Stromal cell of bone marrow (primary cell): ENCODE measurements at places on chromosomes 7 and 10.

- no peak for DNase-seq
Observed at GRCh38 chr7:120256344-120257070, 16.5 kb upstream of the KCND2 start.

GRCh38 chr7:141397236-141398163, 153.7 kb upstream of the AGK start:
- DNase-seq: no peak

DNA sequence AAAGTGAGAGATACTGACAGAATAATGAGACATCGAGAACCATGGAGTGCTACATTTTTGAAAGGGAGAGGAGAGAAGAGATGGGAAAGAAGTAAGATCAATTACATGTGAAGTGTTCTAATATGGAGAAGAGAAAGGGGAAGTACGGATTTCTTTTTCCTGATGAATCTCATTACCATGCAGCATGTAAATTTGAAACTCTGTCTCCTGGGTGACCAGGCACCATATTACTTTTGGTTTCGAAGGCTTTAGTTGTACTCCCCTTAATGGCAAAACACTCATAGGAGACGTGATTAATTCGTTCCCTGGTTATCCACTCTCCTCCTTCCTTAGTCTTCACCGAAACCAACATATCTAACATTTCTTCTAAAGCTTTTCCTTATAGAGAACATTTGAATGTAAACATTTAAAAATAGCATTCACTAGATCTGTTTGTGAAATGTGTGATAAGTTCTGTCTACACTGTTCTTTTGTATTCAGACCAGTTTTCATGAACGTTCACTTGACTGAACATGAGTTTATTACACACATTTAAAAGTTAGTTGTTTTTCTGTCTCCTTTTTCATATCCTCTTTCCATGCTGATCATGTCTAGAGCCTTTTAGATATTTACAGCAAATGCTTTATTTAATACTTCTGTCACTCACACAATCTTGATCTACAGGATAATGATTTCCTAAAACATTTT, 80.2 kb upstream of the MSRB2 start:
- DNase-seq: no peak

DNA sequence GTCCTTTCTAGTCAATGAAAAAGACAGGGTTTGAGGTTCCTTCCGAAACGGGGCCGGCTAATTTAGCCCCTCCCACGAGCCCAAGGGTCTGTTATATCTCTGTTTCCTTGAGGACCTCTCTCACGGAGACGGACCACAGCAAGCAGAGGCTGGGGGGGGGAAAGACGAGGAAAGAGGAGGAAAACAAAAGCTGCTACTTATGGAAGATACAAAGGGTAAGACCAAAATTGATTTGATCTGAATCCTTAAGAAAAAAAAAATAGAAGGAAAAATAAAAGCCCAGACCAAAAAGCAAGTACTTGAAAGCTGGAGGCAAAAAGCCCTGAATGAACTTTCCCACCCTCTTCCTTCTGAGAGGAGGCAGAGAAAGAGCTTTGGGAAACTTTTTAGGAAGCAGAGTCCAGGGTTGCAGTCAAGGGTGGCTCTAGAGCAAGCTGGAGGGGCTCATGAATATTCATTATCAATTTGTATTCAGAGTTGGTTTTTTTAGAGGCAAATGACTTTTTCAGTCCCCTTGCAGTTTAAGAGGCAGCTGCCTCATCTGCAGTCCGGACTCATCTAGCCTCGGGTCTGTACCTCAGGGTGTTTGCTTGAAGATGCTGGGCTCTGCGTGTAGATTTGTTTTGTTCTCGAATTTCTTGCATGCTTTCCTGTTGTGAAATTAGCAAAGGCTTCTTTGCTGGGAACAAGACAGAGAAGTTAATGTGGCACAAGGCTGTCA, at the start of gene ENTPD1:
Gene ENTPD1 (plus strand): TSS at position 123 of the 721 bp plus-strand sequence. CDS start 77 bp downstream, at position 200.
- no peak for DNase-seq

DNA sequence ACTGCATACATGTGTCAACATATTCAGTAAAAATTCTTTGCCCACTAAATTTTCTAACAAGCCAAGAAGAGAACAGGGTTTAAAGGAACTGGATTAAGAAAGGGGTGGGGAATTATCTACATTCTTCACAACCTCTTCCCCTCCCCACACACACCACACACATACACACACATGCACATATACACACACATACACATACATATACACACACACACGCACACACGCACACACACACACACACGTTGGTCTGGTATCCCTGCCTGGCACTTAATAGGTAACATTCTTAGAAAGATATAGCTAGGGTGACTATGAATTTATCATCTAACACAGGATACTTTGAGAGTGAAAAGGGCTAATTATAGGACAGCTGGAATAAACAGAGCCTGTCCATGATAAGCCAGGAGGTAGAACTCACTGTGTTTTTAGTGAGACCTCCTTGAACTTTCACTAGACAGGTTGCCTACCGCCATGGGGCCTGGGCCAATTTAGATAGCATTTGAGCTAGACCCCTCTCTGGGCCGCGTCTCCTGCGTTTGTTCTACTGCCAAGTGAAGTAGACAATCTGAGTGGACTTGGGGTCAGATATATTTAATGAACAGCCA, 33.1 kb upstream of the EPC1 start:
- DNase-seq: no peak

GRCh38 chr7:33554046-33554445, 351.3 kb upstream of the BMPER start:
- no peak for DNase-seq

- peak; percentile 77 for DNase-seq
Observed at GRCh38 chr10:72315611-72316385, 38.9 kb downstream of the DNAJB12 start.

- no peak for DNase-seq
Observed at GRCh38 chr10:132470410-132471124, 67.0 kb upstream of the INPP5A start.

DNA sequence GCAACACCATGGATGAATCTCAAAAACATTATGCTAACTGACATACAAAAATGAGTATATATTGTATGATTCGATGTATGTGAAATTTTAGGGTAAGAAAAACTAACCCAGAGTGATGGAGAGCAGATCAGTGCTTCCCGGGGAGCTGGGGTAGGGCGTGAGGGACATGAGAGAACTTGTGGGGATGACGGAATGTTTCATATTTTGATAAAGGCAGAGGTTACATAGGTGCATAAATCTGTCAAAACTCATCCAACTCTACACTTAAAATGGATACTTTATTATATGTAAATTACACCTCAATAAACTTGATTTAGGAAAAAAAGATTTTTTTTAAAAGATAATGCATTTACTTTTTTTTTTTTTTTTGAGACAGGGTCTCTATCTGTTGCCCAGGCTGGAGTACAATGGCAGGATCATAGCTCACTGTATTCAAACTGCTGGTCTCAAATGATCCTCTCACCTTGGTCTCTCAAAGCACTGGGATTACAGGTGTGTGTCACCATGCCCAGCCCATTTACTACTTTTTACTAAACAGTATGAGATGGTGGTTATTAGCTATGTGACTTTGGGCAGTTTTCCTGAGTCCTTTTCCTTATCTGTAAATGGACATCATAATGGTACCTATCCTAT, 13.7 kb downstream of the RHEB start:
- no peak for DNase-seq

- no peak for DNase-seq
Observed at GRCh38 chr10:61663466-61663865, 737 bp downstream of the CABCOCO1 start.

DNA sequence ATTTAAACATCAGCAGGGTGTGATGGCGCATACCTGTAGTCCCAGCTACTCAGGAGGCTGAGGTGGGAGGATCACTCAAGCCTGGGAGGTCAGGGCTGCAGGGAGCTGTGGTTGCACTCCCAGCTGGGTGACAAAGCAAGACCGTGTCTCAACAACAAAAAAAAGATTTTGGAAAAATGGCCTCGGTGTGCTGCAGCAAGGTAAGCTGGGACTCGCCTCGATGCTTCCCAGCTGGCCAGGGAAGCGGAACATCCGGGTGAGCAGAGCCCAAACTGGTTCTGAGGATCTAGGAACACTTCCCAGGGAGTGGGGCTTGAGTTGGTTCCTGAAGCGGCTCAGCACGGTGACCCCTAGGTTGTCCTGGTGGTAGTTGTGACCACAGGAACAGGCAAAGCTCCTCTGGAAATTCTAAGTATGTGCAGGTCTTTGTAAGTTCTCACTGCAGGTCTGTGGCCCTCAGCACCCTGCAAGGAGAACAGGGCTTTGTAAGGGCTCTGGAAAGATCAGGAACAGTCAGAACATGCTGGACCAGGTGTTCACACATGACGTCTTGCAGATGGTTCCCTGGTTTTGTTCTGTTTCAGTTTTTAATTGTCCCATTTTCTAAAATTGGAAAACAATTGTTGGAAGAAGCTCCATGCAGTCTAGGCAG, 38.6 kb upstream of the ZMIZ2 start:
- no peak for DNase-seq

DNA sequence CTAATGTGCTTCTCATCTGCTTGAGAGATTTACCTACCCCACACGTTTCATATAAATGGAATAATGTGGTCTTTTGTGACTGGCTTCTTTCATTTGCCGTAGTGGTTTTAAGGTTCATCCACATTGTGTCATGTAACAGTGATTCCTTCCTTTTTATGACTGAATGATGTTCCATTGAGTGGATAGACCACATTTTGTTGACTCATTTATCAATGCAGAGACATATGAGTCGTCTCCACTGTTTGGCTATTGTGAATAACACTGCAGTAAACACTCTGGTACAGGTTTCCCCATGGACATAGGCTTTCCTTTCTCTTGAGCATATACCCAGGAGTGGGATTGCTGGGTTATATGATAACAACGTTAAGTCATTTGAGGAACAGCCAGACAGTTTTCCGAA, 2.0 kb upstream of the AOC1 start:
- no peak for DNase-seq

GRCh38 chr7:155911471-155912105, 99.3 kb upstream of the SHH start:
- DNase-seq: no peak

- DNase-seq: no peak
Observed at GRCh38 chr7:98348726-98349474, 52.0 kb downstream of the BAIAP2L1 start.

DNA sequence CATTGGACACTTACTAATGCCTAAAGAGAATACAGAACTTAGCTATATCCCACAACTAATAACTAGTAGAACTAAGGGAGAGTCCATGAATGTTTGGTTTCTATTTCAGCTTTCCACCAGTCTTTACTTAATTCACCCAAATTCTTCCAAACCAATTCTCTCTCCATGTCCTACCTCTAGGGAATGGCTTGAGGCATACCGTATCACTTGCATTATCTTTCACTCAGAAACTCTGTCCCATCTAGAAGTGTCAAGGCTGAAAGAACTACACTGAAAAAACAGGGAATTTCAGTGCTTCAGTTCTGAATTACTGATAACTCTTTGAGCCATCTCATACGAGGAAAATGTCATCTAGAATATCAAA, 758 bp downstream of the TMEM168 start:
- DNase-seq: no peak

DNA sequence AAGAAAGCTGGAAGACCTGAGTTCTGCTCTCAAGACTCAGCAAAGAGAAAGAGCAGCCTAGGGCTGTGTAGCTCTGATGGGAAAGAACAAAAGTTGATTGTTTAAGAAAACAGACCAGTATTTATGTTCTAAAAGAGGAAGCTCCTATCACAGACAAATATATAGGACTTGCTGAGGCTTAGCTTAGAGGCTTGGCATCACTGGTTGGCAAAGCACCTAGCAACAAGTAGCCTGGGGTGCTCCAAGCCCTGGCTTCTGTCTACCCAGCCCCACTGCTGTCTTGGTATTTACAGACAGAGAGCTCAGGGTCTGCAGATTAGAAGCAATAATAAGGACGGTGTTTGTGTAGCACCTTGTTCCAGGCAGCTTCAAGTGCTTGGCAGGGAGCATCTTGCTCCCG, 36.9 kb upstream of the CCDC3 start:
- no peak for DNase-seq

- peak; percentile 98 for DNase-seq
Observed at GRCh38 chr10:17216217-17216900, 11.7 kb upstream of the VIM start.

GRCh38 chr7:87154166-87154565, 1.9 kb downstream of the DMTF1 start:
- no peak for DNase-seq

GRCh38 chr7:90747516-90747915, 151.4 kb downstream of the CDK14 start:
- peak; percentile 18 for DNase-seq

- DNase-seq: no peak
Observed at GRCh38 chr7:55550010-55550663, 22.2 kb downstream of the VOPP1 start.

- no peak for DNase-seq
Observed at GRCh38 chr7:124489925-124490324, 275.7 kb downstream of the GPR37 start.

- no peak for DNase-seq
Observed at GRCh38 chr7:104328970-104329825, 795 bp downstream of the LHFPL3 start.

DNA sequence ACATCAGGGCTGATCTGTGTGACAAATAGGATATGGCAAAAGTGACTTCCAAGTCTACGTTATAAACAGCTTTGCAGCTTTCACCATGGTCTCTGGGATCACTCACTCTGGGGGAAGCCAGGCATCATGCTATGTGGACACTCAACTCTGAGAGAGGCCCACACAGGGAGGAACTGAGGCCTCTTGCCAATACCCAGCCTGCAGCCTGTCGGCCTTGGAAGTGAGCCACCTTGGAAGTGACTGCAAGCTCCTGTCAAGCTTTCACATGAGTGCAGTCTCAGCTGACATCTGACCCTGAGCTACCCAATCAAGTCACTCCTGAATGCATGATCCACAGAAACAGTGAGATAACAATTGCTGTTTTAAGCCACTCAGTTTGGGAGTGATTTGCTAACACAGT, 56.5 kb downstream of the MMRN2 start:
- DNase-seq: peak; percentile 36

GRCh38 chr10:26797340-26797739, 63.4 kb downstream of the ABI1 start:
- DNase-seq: no peak

DNA sequence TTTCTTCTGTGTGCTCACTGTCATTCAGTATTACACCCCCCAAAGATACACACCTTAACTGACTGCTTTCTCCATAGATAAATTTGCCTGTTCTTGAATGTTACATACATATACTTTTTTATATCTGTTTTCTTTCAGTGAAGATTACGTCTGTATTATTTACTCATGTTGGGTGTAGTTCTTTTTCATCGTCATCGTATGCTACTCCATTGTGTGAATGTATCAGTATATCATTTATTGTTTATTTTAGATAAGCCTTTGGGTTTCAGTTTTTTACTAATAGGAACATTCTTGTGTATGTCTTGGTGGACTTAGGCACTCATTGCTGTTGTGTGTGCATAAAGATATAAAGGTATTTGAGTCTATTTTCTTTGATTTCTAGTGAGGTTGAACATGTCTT, 64.4 kb downstream of the SEPTIN7 start:
- DNase-seq: no peak
